NCI-H524 (cell line): ENCODE measurements at places on chromosomes 11 and 22.

DNA sequence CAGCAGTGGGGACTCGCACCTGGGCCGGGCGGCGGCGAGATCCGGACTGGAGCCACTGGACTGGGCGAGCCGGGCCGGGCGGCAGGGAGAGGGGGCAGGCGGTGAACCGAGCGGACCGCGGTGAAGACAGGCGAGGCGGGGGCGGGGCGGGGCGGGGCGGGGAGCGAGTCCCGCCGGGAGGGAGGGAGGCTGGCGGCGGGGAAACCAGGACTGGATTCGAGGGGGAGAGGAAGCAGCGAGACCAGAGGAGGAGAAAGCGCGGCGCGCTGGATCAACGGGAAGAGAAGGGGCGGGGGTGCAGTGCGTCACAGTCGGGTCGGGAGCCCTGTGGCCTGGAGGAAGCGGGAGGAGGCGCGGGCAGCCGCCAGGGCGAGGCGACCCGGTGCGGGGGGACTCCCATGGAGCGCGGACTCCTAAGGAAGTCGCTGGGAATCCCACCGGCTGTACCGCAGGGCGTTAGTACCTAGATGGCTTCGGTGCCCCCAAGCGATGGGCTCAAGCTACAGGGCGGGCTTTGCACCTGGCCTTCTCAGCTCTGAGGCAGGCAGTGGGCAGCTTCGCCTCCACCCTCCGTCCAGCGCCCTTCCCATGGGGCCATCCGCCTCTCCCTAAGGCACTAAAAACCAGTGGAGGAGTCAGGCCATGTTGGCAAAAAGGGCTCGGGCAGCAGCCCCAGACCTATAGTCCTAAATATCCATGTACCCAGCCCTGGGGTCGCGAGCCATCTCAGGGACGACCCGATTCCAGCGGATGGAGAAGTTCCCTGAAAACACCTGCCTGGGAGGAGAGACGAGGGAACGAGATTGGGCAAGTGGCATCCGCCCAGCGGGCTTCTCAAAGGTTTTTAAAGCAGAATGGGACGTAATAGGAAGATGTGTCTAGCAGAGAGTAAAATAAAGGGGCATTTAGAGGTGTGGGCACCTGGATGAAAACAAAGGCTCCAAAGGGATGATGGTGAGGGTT, at the start of gene TMEM121B:
Gene TMEM121B (minus strand): TSS at position 128 of the 963 bp plus-strand sequence. CDS start 233 bp downstream, outside the sequence.
- peak; percentile 87 for DNase-seq

DNA sequence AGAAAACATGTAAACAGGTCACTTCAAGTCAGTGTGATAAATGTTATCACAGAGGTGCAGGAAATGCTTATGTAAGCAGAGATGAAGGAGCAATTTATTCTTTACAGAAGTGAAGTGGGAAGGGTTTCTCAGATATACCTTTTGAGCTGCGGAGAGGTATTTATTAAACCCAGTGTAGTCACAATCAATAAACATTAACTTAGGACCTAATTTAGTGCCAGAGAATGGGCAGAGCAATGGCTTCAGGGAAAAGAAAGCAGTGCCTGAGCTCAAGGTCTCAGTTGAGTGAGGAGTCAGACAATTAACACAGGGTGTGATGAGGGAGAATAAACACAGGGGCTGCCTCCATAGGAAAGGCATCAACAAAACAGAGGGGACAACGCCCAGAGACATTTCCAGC, 1.9 kb downstream of the MS4A5 start:
- no peak for DNase-seq

DNA sequence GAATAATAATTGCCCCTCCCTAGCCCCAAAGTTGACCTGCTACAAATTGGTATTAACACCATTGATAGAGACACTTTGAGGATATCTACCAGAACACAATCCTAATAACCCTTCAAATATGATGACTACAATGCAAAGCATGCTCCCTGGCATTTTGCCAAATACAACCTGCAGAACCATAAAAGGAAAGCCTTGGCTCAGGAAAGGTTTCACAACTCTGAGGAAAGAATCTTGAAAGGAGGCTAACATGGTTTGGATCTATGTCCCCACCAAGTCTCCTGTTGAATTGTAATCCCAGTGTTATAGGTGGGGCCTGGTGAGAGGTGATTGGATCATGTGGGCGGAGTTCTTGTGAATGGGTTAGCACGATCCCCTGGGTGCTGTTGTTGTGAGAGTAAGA, 140.4 kb upstream of the ARHGAP42 start:
- no peak for DNase-seq

DNA sequence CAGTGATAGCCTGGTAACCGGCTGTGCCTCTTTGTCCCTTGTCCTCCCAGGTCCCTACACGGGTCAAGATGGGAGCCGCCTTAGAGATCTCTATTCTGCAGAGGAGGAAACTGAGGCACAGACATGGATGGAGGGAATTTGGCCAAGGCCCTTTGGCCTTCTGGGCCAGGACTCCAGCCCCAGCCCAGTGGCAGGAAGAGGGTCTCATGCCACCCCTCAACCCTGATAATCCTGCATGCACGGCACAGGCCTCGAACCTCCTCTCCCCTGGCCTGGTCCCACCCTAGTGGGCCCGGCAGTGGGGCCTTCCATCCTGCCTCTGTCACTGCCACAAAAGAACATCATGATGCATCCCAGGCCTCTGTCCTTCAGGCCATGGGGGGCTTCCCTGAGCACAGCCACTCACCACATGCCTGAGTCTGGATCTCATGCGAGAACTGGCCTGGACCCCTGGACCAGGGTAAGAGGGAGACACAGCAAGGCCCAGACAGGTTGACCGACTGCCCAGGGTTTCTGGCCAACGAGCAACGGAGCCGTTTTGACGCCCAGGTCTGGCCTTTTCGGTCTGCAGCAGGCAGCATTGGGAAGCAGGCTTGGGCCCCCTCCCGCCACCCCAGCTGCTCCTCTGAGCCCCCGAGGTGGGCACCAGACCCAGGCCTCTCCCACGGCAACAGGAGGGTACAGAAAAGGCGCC, 6.5 kb downstream of the LINC01488 start:
- DNase-seq: no peak

- DNase-seq: no peak
These were observed 373.4 kb downstream of the JRKL start for GRCh38 chr11:96763244-96763643.

GRCh38 chr11:38543986-38544385, 1946.0 kb upstream of the RAG2 start:
- DNase-seq: no peak

DNA sequence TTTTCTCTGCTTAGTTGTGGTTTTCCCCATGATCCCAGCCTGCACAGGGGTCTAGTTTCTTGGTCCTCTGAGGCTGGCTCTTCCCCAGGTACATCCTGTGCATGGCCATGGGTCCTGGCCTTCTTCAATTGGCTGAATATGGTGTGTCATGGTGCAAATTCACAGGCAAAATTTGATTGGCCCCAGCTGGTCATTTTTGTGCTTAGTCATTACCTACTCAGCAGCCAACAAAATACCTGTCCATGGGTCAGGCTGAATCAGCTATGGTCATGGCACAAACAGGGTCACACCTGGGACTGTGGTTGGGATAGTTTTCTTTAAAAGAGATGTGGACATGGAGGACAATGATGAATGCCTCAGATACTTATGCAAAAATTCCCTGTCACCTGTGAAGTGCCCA, 85.7 kb downstream of the CSNK2A3 start:
- DNase-seq: no peak

- DNase-seq: no peak
These were observed 131.4 kb downstream of the OR4C45 start for GRCh38 chr11:50164050-50164449.
